Right renal cortex interstitium (tissue), 3 donors: ENCODE measurements at places on chromosomes 12 and 14.
A peak's percentile ranks its signal among the peaks of the same experiment; 100 is the strongest.

DNA sequence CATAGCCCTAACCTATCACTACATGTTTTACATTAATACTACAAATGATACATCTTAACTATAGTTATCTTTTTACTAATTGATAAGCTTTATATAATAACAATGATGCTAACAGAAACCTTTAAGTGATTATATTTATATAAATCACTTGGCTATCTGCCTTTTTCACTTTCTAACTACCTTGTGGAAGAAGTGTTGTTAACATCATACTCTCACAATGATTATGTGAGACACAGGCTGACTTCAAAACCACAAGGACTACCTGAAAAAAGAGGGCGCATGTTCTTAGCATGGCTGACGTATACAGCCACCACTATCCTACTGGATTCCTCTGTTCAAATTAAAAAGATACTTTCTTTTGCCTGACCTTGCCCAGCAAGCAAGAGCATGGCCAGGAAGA, 135.3 kb upstream of the SOX5 start:
- DNase-seq = no peak

- no peak for DNase-seq
Observed at GRCh38 chr14:74697976-74698375, 14.9 kb downstream of the AREL1 start.

DNA sequence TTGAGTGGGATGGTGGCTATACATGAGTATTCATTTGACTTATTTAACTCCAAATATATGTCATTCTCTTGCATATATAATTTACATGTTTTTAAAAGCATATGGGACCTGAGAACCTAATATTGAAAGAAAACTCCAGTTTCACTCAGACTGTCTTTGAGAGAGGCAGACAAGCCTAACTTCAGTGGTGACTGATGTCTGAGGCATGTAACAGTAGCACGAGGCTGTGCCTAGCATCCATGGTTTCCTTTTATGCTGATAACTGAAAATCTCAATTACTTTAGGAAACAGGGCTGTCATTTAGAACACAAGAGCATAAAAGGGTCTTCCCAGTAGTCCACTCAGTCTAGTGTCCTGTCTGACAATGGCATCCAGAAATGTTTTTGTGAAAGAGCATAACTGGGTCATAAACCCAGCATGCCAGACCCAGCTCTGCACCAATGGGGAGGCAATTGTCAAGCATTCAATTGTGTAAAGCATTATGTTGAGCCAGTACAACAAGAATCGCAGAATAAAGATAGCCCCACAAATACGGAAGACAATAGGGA, 24.3 kb downstream of the MAPK1IP1L start:
- no peak for DNase-seq

DNA sequence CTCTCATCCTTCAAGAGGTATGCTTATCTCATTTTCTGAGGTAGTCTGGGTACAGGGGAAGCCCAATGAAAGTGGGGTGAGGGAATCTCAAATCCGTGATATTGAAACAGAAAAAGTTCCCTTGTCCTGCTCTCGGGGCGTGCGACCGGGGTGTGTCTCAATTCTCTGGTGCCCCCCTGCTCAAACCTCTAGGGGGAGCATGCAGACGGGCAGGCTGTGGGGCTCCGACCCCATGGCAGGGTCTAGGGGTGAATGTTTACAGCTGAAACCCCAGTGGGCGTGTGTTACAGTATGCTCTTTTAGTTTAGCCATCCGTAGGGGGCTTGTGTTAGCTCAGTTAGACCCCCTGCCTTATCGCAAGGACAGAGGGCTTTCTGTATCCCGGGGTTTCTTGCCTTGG, 68.7 kb downstream of the PTPRQ start:
- DNase-seq = no peak

GRCh38 chr12:6613776-6614512, 6.8 kb upstream of the CHD4 start:
- DNase-seq = peak; percentile 96

GRCh38 chr14:106051796-106052195, 525.4 kb downstream of the TMEM121 start:
- no peak for DNase-seq

- DNase-seq = no peak
Observed at GRCh38 chr12:114688256-114688845, 4.4 kb upstream of the TBX3 start.

- DNase-seq = no peak
Observed at GRCh38 chr12:15757553-15758255, 31.5 kb downstream of the EPS8 start.

DNA sequence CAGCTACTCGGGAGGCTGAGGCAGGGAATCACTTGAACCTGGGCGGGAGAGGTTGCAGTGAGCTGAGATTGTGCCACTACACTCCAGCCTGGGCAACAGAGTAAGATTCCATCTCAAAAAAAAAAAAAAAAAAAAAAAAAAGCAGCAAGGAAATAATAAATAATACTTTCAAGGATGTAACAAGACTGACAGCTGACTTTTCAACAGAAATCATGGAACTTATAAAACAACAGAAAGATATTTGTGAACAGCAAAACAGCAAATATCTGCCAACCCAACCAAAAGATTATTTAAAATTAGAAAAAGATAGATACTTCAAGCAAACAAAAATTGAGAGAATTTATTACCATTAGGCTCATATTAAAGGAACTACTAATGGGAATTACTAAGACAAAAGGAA, 115.1 kb downstream of the TSHR start:
- no peak for DNase-seq

DNA sequence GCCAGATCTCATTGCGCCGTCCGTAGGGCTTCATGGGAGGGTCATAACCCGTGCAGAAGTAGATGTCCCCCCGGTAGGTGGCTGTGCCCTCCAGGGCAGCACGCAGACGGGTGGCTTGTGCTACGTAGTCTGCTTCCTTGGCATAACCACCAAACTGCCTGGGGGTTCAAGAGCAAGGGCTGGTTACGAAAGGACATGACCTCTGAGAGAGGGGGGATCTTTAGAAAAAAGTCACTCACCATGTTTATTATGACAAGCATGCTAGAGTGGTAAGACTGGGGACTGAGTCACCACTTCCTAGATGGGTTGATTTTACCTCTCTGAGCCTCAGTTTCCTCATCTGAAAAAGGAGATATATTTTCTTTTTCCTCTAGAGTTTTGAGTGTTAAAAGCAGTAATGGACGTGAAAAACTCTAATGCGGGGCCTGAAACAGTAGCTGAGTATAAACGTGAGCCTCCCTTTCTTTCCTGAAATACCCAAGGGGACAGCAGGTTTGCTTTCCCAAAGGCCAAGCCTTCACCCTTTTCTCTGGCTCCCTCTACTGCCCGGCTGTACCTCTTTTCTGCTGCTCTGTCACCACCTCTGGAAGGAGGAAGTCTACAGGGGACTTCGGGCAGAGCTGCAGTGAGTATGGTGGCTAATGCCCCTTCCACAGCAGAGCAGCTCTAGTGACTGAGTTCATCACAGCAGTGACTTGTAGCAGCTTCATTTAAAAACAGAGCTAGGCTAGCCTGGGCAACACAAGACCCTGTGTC, 23.5 kb upstream of the GPRC5D start:
- DNase-seq = no peak

DNA sequence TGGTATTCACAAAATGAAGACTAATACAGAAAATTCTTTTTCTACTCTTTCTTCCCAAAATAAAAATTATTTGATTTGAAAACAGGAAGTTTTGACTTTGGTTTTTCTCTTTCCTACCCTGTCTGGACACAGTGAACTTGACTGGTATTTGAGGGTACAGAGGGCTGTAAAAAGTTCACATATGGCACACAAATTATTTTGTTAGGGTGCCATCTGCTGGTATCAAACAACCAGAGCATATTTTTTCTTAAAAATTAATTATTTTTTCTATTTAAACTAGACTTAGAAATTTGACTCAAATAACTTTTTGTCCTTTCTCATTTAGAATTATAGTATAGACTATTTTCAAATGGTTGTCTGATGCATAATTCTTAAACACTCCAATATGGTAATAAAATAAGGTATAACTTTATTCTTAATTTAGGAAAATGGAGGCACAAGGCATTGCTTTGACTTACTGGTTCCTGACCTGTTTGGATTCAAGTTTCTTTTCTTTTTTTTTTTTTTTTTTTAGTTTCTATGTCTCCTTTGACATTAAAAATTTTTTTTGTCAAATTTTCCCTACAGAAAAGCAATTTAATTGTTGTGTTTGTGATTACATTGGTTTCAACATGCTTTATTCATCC, 390.6 kb downstream of the PRKD1 start:
- DNase-seq = no peak

GRCh38 chr12:57936513-57936883, 4.9 kb upstream of the ATP23 start:
- no peak for DNase-seq

GRCh38 chr12:52123487-52124186, 44.1 kb downstream of the SMIM41 start:
- no peak for DNase-seq

DNA sequence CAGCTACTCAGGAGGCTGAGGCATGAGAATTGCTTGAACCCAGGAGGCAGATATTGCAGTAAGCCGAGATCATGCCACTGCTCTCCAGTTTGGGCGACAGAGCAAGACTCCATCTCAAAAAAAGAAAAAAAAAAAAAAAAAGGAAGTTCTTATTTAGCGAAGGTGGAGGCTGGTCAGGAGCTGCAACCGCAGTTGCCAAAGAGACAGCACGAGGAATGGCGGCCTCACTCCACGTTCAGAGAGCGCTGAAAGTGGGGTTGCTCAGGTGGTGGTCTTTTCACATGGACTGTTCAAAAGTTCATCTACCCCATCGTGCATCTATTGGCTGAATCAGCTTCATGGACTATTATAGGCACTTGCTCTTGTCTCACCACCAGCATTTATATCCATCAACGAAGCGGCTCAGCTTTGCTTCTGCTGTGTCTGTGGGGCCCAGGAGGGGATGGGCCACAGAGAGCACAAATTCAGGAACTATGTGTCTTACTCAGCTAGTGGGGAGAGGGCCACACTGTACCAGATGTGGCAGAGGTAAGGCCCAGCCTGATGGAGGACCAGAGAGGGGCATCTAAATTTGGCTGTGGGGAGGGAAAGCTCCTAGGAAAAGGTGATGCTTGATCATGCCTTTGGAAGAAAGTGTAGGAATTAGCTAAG, 27.3 kb downstream of the SLC25A47 start:
- DNase-seq = no peak

- no peak for DNase-seq
Observed at GRCh38 chr14:20427231-20428009, 8.5 kb downstream of the KLHL33 start.

GRCh38 chr12:26740991-26741390, 92.0 kb downstream of the ITPR2 start:
- no peak for DNase-seq

- no peak for DNase-seq
Observed at GRCh38 chr12:49803693-49804450, 24.3 kb downstream of the NCKAP5L start.

DNA sequence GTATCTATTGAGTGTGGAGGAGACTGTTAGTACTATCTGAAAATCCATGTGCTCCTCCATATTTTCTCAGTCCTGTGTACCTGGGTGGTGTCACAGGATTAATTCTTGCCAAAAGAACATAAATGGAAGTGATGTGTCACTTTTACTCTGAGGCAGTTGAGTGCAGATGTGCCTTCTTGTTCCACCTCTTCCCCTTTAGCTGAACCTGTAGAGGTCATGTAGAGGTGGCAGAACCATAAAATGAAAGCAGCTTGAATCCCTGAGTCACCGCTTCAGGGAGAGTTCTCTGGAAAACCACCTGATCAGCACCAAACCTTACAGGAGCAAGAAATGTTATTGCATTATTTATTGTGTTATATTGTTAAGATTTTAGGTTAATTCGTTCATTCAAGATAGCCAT, 14.7 kb upstream of the SLC25A3 start:
- DNase-seq = no peak

- no peak for DNase-seq
Observed at GRCh38 chr12:57171668-57172067, 24.2 kb upstream of the LRP1-AS start.

GRCh38 chr12:93944201-93944600, 204.2 kb upstream of the PLXNC1 start:
- DNase-seq = no peak

DNA sequence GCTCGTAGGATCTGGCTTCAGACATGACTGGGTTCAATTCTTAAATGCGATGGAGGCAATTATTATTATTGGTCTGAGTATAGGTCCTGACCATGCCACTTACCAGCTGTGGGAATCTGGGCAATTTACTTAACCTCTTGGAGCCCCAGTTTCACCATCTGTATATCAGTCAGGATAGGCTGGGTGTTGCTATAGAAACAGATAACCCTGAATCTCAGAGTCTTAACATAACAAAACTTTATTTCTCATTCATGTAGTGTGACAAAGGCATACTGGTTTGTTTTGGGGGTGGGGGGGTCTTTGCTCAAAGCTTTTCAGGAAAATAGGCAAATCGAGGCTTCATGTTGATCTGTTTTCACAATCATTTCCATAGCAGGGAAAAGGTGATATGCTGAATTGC, 199.6 kb upstream of the SRRM4 start:
- DNase-seq = no peak
